ENCODE measurements at places on chromosomes 4 and X. TPM values are rescaled to one million over a fixed set of nuclear protein-coding genes. Genes with fewer than 3 reads are reported as not detected.

The ARX gene
- not detected for total RNA-seq

The GAB1 gene
- total RNA-seq = 24.1 TPM

The TGIF2LX gene
- total RNA-seq = not detected

The CXCL9 gene
- total RNA-seq = 0.15 TPM

The NAT8L gene
- 0.67 TPM for total RNA-seq

The ATP1B4 gene
- not detected for total RNA-seq

The PRDM8 gene
- 0.36 TPM for total RNA-seq

The FBXW7 gene
- 35.3 TPM for total RNA-seq

The TRIM2 gene
- total RNA-seq = 357 TPM

The CCDC110 gene
- 1.8 TPM for total RNA-seq

The FGD1 gene
- 16.0 TPM for total RNA-seq

The NAP1L3 gene
- 3.8 TPM for total RNA-seq

The GRPR gene
- 0.33 TPM for total RNA-seq

The TSC22D3 gene
- total RNA-seq = 43.3 TPM

The GRIA2 gene
- total RNA-seq = not detected

The VSIG1 gene
- not detected for total RNA-seq

The MAGEB1 gene
- not detected for total RNA-seq

The DDX53 gene
- not detected for total RNA-seq
